ENCODE measurements at places on chromosomes 2 and 18. TPM values are rescaled to one million over a fixed set of nuclear protein-coding genes. Genes with fewer than 3 reads are reported as not detected.

DNA sequence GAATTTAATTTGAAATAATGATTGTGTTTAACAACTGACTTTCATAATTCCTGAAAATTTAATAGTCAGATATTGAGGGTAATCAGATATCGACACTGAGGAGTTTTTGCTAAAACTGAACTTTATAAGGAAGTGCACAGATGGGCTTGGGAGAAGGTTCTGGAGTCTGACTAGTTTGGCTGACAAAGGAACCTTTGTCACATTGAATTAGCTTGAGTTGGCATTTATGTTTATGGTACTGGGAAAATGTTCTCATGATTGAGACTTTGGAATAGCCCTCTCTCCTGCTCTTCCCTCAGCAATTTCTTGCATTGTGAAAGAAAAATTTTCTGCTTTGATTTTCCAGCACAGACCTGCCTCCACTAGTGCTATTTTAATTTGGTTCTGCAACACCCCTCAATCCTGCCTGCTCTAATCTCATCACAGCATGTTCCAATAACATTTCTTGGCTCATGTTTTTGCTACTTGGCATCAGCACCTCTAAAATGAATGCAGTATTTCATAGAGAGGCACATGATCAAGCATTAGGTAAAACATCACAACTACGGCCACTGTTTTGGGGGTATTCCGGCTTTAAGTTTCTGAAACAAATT is 133.9 kb upstream of the FSHR start:
- H3K27me3 ChIP-seq, result no peaks in the 10 kb centered on the region
- no peak for DNase-seq
- no peak overlapping the region for H3K27ac ChIP-seq
- no peak overlapping the region for H3K4me3 ChIP-seq
- no peaks in the 10 kb centered on the region for H3K4me1 ChIP-seq
- H3K36me3 ChIP-seq, result no peaks in the 10 kb centered on the region

DNA sequence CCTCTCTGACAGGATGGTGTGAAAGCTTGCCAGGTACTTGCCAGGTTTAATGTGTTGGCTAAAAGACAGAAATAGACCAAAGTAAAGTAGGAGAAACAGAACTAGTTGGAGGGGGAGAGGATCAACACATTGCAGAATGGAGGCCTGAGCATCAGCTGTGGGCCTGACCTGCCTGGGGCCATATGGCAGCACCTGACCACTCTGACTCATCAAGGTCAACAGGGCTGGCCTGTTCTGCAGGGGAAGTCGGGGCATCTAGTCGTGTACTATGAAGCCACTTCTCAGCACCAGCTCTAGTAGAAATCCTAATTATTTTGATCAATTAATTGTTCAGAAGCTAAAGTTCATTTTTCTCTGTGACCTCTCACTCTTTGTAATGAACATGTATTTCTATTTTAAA is 35.8 kb upstream of the NOSTRIN start:
- H3K36me3 ChIP-seq, result peaks cover 31% of the 10 kb centered on the region
- no peaks in the 10 kb centered on the region for H3K27me3 ChIP-seq
- H3K4me3 ChIP-seq, result no peak overlapping the region
- DNase-seq, result no peak

The GLS gene
- total RNA-seq, result 65.3 TPM

DNA sequence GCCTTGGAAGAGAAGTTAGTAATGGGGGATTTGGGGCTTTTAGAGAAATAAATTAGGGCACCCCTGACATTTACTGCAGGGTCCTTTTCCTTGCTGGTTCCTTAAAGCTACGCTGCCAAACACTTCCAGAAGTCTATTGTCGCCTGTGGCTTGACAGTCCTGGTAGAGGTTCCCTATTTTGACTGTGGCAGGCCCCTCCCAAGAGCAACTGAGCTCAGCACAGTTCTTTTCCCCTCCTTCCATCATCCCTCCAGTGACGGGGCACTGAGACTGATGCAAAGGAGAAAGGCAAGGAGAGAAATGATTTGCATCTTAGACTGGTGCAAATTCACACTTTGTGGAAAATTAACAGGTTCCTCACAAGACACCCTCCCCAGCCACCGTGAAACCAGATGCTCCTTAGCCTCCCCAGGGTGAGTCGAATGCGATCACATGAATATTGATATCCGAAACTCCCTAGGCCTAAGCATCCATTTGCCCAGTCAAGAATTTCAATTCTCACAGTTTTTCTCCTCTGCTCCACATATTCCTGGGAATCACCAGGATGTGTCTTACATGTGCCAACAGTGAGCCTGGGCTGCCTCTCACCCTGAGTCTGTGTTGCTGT is 45.4 kb downstream of the RABL2A start:
- no peaks in the 10 kb centered on the region for H3K27me3 ChIP-seq
- H3K27ac ChIP-seq, result no peak overlapping the region

- DNase-seq, result no peak
- no peaks in the 10 kb centered on the region for H3K36me3 ChIP-seq
- no peaks in the 10 kb centered on the region for H3K4me1 ChIP-seq
- H3K27ac ChIP-seq, result no peak overlapping the region
- no peak overlapping the region for H3K4me3 ChIP-seq
Observed at GRCh38 chr2:142586693-142587580, 290.5 kb upstream of the KYNU start.
